Glutamatergic neuron (in vitro differentiated cells): ENCODE measurements at places on chromosomes 4 and X.

DNA sequence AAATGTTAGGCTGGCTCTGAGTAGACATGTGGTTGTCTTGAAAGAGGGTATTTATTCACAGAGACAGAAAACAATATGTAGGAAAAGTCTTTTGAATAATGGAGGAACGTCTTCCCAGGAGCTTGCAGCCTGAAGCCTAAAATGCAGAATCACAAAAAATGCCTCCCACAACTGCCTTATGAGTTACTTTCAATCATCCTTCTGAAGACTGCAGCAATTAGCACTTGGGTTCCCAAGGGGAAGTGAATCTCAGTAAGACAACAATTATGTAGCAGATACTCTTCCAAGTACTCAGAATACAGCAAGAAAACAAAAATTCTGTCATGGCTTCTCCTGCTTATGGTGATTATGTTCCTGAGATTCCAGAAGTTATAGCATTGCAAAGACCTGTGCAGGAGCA is 166.6 kb upstream of the TBL1X start:
- DNase-seq = no peak

DNA sequence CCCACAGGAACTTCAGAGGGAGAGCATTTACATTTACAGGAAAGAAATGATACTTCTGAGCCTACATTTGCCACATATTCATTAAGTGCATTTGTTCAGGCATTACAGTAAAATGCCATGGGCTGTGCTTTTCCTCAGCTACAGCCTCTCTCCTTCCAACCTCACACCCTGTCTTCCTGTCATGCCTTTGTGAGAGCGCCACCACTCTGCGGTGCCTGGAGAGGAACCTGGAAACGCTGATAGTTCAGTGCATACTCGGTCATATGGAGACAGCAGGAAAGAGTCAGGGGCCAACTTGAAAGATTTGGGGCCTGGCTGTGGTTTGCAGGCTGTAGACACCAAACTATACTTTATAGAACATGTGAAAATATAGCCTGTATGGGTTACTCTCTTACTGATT is 40.5 kb downstream of the NFKB1 start:
- peak; percentile 21 for DNase-seq

- no peak for DNase-seq
These were observed 59.4 kb downstream of the MTHFD2L start for GRCh38 chr4:74217365-74217764.

GRCh38 chrX:31353095-31353494 is 281.3 kb upstream of the FTHL17 start:
- no peak for DNase-seq
